Esophagus muscularis mucosa (tissue), 4 donors: ENCODE measurements at places on chromosomes 13 and 19. TPM values are rescaled to one million over a fixed set of nuclear protein-coding genes. Genes with fewer than 3 reads are reported as not detected.
A peak's percentile ranks its signal among the peaks of the same experiment; 100 is the strongest.

GRCh38 chr13:37226971-37227370 lies 121.5 kb upstream of the CSNK1A1L start:
- no peak for DNase-seq
- no peaks in the 10 kb centered on the region for H3K36me3 ChIP-seq
- H3K27ac ChIP-seq: no peak overlapping the region
- no peaks in the 10 kb centered on the region for H3K27me3 ChIP-seq
- H3K4me3 ChIP-seq: no peak overlapping the region

DNA sequence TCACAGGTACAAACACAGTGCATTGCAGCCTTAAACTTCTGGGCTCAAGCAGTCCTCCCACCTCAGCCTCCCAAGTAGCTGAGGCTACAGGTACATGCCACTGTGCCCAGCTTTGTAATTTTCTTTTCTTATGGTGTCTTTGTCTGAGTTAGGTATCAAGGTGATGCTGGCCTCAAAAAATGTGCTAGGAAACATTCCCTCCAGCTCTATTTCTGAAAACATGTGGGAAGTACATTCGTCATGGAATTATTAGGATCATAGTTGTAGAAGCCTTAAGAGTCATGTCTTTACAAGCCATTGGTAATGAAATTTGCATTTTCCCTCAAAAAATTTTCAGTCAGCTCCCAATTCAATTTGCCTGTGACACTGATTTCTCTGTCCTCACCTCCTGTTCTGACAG lies 231.6 kb downstream of the DCT start:
- H3K4me1 ChIP-seq: peaks cover 4% of the 10 kb centered on the region
- H3K4me3 ChIP-seq: no peak overlapping the region
- H3K27me3 ChIP-seq: no peaks in the 10 kb centered on the region
- H3K36me3 ChIP-seq: no peaks in the 10 kb centered on the region
- no peak overlapping the region for H3K27ac ChIP-seq
- no peak for DNase-seq

- DNase-seq: no peak
- peaks cover 23% of the 10 kb centered on the region for H3K4me1 ChIP-seq
- H3K4me3 ChIP-seq: no peak overlapping the region
- H3K27ac ChIP-seq: no peak overlapping the region
- H3K27me3 ChIP-seq: peaks cover 6% of the 10 kb centered on the region
Measured at GRCh38 chr13:111938741-111939665, 127.9 kb upstream of the SOX1 start.

GRCh38 chr13:99418843-99419140 lies 82.5 kb upstream of the TM9SF2 start:
- H3K27me3 ChIP-seq: no peaks in the 10 kb centered on the region
- H3K4me3 ChIP-seq: no peak overlapping the region
- H3K36me3 ChIP-seq: no peaks in the 10 kb centered on the region
- no peaks in the 10 kb centered on the region for H3K4me1 ChIP-seq
- no peak for DNase-seq

GRCh38 chr19:5032101-5032967 lies 63.4 kb downstream of the KDM4B start:
- peaks cover 35% of the 10 kb centered on the region for H3K36me3 ChIP-seq
- H3K27me3 ChIP-seq: no peaks in the 10 kb centered on the region
- no peak overlapping the region for H3K4me3 ChIP-seq
- H3K4me1 ChIP-seq: peaks cover 48% of the 10 kb centered on the region
- no peak for DNase-seq

DNA sequence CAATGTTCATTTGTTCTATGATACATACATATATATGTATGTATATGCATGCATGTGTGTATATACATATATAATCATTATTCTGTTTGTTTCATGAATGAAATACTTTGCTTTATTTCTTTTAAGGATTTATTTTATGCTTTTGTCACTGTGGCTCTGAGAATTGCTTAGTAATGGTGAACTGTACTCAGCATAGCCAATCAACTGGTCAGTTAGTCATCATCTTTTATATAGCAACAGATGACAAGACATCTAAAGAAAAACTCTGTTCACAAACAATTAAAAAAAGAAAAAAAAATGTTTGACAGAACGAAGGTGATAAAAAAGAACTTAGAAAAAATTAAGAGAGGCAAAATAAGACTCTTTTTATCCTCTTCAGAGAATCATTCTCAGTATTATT lies 1440.3 kb downstream of the PCDH9 start:
- no peaks in the 10 kb centered on the region for H3K36me3 ChIP-seq
- no peak overlapping the region for H3K27ac ChIP-seq
- H3K4me3 ChIP-seq: no peak overlapping the region

DNA sequence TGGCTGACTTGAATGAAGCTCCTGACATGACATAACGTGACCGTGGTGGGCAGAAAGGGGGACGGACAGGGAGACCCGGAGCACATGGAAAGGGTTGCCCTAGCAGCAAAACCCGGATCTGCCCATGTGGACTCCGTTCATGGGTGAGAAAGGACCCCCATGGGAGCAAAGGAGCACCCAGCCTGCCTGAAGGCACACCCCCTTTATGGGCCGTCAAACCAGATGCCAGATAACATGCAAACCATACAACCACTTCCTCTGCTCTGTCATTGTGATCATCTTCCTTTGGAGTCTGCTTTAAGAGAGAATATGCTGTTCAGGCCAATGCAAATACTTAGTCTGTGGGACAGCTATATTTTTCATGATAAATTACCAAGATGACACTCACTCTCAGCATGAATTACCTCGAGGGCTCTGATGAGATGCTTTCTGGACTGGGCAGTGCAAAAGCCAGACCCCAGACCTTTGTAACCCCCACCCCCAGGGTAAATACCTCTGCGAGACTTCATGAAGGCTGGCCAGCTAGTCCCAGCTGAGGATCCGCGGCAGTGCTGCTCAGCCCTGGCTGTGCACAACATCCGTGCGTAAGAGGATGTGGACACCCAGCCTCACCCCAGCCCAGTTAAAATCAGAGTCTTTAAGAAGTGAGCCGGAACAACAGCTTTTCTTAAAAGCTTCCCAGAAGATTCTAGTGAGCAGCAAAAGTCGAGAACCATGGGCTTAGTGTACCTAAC lies 126.6 kb downstream of the USP12 start:
- no peaks in the 10 kb centered on the region for H3K36me3 ChIP-seq
- peak; percentile 64 for DNase-seq
- H3K27ac ChIP-seq: no peak overlapping the region
- no peaks in the 10 kb centered on the region for H3K27me3 ChIP-seq

DNA sequence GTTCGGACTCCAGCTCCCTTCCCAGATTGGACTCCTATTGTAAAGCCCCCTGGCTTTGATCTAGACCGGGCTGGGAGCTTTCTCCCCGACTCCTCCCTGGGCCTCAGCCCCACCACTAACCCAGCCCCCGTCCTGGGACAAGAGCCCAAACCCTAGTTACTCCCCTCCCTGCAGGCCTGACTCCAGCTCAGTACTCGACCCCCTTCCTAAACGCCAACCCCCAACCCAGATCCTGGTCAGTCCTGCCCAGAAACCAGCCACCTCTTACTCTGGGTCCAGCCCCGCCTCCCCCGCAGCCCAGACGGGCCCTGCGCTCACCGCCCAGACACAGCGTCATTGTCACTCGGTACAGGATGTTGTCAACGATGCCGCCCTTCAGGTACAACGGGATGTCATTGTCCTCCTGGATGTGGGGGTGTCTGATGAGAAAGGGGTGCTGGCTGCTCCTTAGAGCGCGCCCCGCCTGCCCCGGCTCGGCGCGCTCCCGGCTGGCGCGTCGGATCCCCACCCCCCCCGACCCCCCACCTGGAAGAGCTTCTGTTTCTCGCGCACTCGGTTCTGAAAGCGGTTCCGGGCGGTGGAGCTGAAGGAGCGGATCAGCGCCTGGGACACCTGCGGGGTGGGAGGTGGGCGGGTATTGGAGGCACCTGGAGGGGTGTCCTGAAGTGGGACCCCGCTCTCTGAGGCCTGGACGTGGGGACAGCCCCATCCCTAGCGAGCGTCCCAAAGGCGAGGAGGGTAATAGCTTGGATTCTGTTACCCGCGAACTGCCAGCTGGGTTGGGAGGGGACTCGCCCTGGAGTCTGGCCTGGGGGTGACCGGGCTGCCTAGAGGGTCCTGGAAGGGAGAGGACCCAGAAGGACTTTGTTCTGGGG lies 866 bp downstream of the COX7A1 start:
- H3K4me1 ChIP-seq: peaks cover 39% of the 10 kb centered on the region
- peak overlapping the region; percentile 68 for H3K4me3 ChIP-seq
- no peak for DNase-seq
- H3K27ac ChIP-seq: peak overlapping the region; percentile 92
- peaks cover 46% of the 10 kb centered on the region for H3K36me3 ChIP-seq
- no peaks in the 10 kb centered on the region for H3K27me3 ChIP-seq

DNA sequence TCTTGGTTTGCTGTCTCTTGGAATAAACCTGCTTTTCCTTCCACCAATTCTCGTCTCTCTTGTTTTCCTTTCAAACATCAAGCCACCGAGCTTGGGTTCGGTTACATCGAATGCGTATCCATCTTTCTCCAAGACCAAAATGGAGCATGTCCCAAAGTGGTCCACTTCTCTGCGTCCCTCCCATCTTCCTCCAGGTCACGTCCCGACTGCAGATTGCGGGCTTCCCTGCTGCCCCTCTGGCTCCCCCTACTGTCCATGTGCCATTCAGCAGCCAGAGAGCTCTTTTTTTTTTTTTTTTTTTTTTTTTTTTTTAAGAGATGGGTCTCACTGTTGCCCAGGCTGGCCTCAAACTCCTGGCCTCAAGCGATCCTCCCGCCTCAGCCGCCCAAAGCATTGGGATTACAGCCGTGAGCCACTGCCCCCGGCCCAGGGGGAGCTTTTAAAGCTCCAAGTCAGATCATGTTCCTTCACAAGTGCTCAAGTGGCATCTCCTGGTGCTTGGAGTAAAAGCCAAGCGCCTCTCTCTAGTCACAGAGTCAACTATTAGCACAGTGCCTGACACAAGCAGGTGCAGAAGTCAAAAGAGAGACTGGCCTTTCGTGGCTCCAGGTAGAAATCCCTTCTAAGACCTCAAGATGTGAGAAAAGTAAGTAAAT lies 10.0 kb downstream of the COL5A3 start:
- DNase-seq: no peak
- no peak overlapping the region for H3K4me3 ChIP-seq
- no peaks in the 10 kb centered on the region for H3K27me3 ChIP-seq
- peaks cover 13% of the 10 kb centered on the region for H3K4me1 ChIP-seq

The CEACAM4 gene
- 1.4 TPM for total RNA-seq
